Glutamatergic neuron (in vitro differentiated cells): ENCODE measurements at places on chromosomes 3 and 15. TPM values are rescaled to one million over a fixed set of nuclear protein-coding genes. Genes with fewer than 3 reads are reported as not detected.

C3orf85 gene
- total RNA-seq = not detected

CBLB gene
- 269 TPM for total RNA-seq

CDHR4 gene
- not detected for total RNA-seq

GRCh38 chr3:43296565-43296964, 10.2 kb downstream of the SNRK start:
- DNase-seq = no peak

DNA sequence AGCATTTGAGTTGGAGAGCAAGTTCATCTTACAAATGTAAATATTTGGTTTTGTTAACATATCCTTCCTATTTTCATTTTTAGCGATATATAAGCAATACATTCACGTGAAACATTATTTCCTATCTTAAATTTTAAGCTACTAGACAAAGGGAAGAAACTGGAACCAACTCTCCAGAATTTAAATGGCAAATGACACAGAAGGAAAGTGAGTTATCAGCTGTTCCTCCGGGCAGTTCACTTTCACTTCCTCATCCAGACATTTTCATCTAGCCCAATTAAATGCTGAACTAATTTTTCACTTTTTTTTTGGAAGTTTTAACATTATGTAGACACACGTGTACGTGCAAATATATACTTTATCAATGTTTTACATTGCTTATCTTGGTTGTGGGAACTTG, 58.7 kb downstream of the MORC1 start:
- no peak for DNase-seq

DNA sequence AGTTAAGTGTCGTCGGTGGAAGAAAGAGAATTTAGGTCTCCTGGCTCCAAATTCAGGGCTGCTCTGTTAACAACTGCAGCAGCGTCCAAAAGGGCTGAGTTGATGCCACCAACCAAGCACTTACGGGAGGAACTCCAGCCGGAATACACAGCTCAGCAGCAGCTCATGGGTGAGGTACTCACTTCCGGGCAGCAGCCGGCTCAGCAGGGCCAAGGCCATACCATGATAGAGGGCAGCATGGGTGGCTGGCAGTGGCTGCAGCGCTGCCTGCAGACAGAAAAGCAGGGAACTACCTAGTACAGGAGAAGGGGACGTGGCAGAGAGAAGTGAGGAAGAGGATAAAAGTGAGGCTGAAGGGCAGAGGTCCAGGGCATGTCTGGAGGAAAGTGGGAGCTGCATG, 8.0 kb upstream of the LTK start:
- no peak for DNase-seq

- DNase-seq = no peak
Measured at GRCh38 chr3:137866933-137867332, 102.8 kb downstream of the SOX14 start.

GRCh38 chr15:68791431-68792283, 29.0 kb downstream of the ANP32A start:
- DNase-seq = no peak

GRCh38 chr3:19146685-19147650, 1.3 kb upstream of the KCNH8 start:
- DNase-seq = peak; percentile 93

DNA sequence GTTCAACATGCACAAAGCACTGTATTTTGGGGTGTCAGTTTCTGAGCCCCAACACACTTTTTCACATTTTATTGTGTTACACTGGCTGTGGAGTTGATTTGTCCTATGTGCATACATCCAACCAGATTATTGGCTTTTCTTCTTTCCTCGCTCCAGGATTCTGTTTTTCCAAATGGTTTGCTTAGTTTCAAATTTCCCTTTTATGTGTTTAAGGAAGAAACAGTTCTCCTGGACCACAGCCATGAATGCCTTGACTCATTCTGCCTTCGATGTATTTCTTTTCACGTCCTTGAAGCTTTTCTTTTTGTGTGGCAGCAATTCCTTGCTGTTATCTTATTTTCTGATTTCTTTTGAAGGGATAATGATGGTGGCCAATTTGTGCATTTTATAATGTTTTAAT, 53.8 kb downstream of the CACNA2D3 start:
- DNase-seq = no peak

DNA sequence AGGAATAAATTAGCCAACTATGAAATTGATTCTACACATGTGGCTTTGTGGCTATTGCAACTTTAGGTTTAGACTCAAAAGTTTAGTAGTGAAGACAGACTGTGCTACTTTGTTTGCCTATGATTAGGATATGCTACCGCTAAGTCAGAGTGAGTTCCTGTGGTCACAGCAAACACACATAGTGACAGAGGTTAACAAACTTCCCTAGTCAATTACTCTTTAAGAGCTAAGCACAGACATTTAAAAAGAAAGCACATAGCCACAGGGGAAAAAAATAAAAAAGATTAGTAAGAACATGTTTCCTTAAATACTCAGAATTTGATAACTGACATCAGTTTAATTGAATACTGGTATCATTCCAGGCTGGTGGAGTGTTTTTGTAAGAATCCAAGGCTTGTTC, 207.1 kb downstream of the GBE1 start:
- DNase-seq = no peak

DNA sequence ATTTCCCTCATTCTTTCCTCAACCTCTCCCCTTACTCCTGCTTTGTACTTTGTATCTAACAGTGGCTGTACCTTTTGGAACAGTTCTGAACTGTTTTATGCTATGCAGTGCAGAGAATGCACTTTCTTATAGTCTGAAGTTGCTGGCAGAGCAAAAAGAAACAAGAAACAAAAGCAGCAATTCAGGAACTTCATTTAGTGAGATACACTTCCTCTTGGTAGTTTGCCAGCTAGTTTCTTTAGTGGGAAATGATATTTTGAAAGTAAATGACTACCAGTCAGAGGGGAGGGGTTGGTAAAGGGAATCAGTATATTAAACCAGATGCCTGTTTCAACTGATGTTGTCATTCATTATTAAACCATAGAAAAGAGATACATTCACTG, 55.0 kb upstream of the CHD2 start:
- DNase-seq = no peak

- DNase-seq = no peak
Measured at GRCh38 chr15:49832511-49832910, 211.7 kb downstream of the DTWD1 start.

DNA sequence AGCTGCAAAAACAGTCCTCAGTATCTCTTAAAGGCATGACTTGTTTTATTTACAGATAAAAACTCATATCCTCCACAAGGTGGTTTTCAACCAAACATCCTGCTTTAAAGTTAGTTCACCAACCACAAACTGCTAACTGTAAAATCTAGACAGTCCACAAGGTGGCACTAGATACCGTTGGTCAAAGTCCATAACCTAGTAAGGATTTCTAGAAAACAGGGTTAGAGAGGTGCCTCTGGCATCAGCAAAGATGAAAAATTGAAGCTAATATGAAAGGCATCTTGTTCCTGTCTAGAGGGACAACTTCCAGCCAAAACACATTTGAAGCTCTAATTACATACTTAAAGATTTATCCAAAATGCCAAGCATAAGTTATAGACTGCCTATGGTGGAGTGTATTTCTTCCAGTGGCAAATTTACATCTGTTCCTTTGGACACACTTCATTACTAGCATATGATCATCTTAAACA, 56.0 kb downstream of the ZMAT3 start:
- DNase-seq = no peak

DNA sequence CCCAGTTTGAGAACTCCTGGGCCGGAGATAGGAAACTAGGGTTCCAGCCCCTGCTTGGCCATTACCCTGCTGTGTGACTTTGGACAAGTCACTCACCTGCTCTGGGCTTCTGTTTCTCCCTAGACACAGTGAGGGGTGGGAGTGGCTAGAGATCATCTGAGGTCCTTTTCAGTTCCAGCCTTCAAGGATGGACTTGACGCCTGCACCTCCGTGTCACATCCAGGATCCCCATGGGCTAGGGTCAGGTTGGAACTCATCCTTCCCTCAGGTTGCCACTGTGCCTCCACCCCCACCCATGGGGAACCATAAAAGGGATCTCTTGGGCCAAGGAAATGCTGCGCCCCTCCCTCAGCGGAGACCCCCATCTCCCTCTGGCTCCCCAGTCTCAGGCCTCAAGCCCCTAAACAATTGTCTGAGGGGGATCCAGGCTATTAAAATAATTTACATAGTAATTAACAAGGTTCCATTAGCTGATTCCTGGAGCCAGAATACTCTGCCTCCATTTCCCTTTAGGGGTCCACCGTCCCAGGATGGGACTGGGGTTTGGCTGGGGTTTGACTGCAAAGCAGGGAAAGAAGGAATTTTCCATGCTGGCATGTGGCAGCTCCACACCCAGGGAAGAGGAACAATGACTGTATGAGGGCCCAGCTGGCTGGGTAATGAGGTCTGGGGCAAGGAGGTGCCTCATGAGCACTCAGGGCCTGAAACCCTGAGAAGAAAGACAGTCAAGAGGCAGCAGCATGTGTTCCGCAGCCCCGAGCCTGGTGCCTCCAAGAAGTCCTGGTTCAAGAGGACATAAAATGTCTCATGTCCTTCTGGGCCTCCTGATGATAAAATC, 177.7 kb downstream of the SMAD6 start:
- DNase-seq = no peak
